ENCODE measurements at places on chromosomes 1 and 21.

GRCh38 chr1:54084794-54085193, 31.4 kb downstream of the TCEANC2 start:
- no peak for DNase-seq

GRCh38 chr21:45280178-45280821, 7.4 kb downstream of the POFUT2 start:
- no peak for DNase-seq

- no peak for DNase-seq
Measured at GRCh38 chr1:46449223-46450159, 40.1 kb upstream of the DMBX1 start.

- no peak for DNase-seq
Measured at GRCh38 chr1:45721207-45721606, 29.2 kb downstream of the IPP start.

DNA sequence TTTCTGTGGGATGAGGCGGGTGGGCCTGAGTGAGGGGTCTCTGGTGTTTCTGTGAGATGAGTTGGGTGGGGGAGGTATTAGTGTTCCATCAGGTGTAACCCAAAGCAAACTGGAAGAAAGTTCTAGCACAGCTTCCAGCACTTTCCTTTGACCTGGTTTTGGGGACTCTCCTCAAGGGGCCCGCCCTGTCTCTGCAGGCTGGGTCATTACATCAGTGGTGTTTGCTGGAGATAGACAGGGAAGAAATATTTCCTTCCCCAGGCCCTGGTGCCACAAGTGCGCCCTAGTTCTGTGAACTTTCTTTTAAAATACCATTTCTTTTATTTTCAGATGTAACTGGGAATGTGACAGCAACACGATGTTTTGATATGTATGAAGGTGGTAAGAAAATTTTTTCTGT, 16.5 kb upstream of the MX2 start:
- DNase-seq = no peak

- DNase-seq = no peak
Measured at GRCh38 chr1:76294482-76295194, 220.1 kb downstream of the ST6GALNAC3 start.

DNA sequence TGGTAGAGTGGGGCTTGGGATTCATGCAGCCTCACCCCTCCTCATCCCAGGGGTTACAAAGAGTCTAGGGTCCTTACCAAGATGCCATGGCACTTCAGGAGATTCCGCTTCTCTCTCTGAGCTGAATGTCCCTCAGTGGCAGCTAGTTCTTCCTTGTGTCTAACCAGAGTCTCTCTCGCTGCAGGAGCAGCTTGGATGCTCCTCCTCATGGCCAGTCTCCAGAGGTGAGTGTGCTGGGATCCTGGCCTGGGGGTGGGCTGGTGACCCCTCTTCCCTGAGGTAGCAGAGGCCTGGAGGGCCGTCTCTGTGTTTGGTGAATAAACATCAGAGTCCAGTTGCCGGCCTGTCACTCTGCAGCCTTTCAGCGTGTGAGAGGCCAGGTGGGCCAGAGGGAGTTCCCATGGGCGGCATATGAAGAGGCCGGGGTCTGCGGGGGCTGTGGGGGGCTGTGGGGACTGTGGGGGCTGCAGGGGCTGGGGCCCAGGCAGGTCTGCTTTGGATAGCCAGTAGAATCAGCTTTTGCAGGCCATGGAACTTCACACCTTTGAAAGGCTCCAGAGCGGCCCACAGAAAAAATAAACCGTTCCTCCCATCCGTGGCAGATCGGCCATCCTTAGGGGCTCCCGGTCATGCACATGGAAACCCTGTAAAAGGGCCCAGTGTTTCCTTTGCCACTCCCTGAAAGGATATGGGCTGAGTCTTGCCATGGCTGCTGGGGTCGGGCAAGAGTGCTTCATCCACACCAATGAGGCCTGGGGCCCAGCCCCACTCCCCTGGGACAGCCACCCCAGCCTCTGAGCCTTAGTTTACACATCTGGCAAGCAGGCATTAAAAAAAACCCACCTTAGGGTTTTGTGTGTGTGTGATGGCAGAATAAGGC, 256.4 kb downstream of the FOXD2 start:
- no peak for DNase-seq

- no peak for DNase-seq
Measured at GRCh38 chr1:53088616-53089300, 26.7 kb downstream of the PODN start.

DNA sequence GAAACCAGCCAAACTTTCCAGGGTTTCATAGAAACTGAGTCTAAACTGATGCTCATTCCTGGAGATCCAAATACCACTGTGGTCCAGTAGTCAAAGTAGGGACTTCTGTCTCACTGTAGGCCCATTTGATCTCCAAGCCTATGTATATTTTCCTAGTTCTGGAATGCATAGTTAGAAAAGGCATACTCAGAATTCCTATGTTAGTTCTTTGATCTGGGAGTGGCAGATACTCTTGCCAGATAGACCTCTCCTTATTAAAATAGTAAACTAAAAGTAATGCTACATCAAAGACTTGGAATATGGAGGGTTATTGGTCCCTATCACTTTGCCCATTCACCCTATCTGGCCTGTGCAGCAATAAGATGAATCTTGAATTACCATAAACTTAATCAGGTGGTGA, 10.4 kb upstream of the SGIP1 start:
- DNase-seq = no peak

GRCh38 chr1:88877382-88877825, 14.0 kb downstream of the GTF2B start:
- no peak for DNase-seq

DNA sequence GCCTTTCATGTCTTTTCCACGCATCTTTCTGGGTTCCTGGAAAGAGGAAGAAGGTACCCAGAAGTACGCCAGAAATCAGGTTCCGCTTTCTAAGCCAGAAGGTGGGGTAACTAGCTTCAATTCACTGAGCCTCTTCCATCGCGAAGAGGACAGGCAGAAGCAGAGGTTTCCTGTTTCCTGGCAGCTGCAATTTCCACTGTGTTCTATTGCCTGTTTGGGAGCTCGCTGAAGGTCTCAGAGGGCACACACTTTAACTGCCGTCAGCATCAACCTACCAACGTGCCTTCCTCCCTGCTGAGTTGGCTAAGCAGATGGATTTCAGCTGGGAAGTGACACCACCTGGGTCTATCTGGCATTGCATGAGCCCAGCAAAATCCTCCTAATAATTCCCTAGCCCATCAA, 10.0 kb downstream of the NCF2 start:
- DNase-seq = no peak

DNA sequence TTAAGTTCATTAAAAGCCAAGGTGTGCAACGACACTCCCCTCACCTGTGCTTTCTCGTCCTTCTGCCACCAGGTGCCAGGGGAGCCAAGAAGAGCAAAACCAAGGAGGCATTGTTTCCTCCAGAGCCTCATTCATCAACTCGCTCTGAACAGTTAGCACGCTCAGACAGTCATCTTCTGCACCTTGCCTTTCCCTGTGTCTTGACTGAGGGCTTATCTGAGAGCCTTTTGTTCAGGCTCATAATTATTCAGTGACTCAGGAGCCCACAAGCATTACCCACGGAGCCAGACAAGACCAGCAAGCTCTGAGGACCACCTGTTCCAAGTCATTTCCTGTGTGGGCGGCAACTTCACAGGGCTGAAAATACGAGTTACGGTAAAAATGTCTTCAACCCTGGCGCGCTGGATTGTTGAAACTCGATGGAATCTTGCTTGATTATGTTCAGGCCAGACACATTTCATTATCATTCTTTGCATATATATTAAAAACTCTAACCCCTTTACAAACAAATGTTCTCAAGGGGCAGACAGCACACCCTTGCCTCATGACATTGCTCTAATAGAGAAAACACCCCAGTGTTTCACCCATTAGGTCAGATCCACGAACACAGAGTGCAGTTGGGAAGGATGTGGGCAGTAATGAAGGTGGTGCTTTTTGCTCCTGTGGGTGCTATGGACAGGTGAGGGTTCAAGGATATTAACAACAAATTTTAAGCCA, 89.7 kb upstream of the RUNX1 start:
- peak; percentile 53 for DNase-seq

GRCh38 chr1:10057343-10057742, 24.6 kb downstream of the UBE4B start:
- no peak for DNase-seq

- DNase-seq = no peak
Measured at GRCh38 chr1:70896224-70896623, 151.4 kb downstream of the PTGER3 start.

DNA sequence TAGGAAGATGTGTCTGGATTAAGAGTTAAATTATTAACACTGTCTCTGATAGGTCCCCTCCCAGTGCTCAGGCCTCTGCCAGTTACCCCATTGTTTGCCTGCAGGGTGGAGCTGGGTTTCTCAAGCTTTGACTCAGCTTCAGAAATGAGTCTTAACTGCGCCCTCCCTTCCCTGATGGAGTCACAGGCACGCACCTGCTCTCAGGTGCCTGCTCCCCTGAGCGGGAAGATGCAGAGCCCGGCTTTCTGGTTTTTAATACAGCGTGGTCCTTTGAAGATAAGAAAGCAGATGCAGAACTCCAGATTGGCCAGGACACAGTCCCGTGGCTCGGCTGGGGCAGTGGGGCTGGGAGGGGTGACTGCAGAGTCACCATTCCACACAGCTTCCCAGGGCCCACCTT, 3.2 kb upstream of the SPRR4 start:
- DNase-seq = no peak

DNA sequence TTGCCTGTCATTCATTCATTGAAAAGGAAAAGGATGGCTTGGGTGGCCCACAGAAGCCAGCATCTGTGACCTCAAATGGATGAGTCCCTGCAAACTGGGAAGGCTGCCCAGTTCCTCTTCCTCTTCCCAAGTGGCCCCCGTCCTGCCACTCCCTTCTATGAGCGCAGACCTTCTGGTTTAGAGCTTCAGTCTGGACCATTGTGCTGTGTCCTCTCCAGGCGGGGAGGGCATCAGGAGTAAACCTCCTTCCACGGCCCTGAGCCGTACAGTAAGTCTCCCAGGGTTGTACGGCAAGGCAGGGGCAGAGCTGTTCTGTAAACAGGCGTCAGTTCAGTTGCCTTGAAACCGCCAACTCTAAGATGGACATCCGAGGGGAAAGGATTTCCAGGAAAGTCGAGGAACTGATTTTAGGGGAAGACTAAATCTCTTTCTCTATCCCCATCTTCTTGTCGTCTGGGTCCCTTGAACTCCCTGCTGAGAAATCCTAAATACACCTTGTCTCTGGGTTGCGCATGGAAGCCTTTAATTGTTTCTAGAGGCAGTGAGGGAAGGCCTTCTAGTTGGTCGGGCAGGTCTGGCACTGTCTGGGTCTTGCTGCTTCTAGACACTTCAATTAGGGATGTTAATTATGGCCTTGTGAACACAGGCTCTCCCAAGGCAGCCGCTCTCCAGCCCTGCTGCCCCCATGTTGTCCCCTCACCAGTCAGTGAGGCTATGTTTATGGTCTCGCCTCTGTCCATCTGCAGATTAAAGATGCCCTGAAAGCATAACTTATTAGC, 22.1 kb downstream of the SOX13 start:
- DNase-seq = no peak

GRCh38 chr1:152190589-152190988, 31.6 kb upstream of the RPTN start:
- no peak for DNase-seq

DNA sequence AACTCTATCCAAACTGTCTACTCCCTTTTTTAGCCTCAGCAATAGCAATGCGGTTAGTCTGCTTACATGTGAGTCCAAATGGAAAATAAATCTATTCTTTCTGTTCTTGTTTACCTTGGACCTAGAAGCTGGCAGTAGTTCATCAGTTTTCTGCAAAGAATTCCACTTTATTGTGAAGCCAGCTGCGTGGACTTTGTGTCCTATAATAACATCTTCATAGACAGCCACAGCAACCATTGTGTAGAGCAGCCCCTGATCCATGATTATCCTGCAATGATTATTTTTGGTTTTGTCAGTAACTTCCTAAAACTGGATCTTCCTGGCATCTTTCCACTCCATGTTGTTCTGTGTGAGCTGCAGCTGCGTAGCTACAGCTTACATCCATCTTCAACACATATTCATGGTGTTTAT, 408.7 kb downstream of the NUF2 start:
- DNase-seq = no peak

DNA sequence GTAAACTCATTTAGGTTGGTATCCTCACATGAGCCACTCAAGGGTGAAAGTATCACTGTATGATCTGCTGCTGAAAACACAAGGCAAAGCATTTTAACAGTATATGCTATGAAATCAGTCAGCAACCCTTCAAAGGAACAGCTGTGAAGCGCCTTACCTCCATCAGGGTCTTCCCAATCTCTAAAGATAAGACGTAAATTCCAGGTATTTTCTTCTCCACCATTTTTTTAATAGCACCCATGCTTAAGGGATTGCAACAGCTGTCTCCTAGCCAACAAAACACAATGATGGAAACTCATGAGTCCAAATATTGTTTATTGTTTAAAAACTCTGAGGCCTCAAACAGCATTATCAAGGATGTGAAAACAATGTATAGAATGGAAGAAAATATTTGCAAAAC, 4.8 kb downstream of the PPT1 start:
- DNase-seq = no peak

All from stimulated activated CD8-positive, alpha-beta memory T cell treated with anti-CD3 and anti-CD28 coated beads, Interleukin-12 subunit alpha, Interleukin-12 subunit beta, amount 100 ng/mL, for 4 hours (primary cell).